Kasumi-1 (cell line): ENCODE measurements at places on chromosomes 1 and 21.

- DNase-seq = no peak
Observed at GRCh38 chr1:211591980-211592493, 13.1 kb upstream of the SLC30A1 start.

DNA sequence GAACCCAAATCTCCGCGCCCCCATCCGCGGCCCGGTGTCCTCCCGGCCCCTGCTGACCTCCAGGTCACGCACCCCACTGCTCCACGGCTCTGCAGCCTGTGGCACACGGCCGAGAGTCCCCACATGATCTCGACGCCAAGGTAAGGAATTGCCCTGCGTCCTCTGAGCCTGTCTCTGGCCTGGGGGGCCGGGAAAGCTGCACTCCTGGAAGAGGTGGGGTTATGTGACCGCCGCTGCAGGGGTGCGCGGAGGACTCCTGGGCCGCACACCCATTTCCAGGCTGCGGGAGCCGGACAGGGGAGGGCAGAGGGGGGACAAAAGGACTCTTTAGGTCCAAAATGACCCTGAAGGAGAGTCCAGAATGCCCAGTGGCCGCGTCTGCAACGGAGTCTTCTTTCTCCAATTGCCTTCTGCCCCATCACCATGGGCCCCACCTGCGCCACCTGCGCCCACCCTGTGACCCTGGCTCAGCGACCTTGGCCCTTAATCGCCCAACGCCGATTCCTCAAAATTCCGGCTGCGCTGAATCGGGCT lies 997 bp upstream of the SIM2 start:
- DNase-seq = no peak

DNA sequence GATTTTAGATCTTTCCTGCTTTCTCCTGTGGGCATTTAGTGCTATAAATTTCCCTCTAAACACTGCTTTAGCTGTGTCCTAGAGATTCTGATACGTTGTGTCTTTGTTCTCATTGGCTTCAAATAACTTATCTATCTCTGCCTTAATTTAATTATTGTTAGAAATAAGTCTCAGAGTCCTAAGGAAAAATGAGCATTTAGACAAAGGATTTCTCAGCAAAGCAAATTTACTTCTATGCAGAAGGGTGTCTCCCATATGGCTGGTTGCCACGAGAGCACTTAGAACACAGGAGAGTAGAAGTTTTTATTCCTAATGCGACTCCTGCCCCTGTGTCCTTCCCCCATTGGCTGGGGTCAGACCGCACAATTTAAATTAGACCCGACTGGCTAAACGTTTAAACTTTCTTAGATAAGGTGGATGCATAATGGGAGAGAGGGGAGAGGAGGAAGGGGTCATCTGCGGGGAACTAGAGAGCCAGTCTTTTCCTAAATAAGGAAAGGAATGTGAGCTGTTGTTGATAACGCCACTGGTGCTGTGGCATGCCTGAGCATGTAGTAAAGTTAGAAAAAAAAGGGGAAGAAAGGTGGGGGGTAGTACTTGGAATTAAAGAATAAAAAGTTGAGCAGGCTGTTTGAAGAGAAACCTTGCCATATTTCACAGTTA lies 170.2 kb downstream of the DYRK1A start:
- peak; percentile 21 for DNase-seq

DNA sequence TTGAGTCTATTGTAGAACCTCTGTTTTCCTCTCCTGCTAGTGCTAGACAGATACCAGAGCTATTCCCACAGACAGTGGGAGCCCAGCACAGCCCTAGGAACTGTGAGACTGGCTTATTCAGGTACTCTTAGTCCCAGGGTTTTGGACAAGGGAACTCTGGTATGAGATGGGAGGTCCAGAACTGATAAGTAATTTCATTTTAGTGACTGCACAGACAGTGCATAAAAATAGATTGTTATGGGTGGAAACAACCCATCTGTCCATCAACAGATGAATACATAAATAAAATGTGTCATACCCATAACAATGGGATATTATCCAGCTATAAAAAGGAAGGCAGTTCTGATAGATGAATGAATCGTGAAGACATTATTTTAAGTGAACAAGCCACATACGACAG lies 9.0 kb downstream of the EPS8L3 start:
- DNase-seq = no peak

GRCh38 chr21:42538479-42539275 lies 25.0 kb downstream of the SLC37A1 start:
- no peak for DNase-seq

DNA sequence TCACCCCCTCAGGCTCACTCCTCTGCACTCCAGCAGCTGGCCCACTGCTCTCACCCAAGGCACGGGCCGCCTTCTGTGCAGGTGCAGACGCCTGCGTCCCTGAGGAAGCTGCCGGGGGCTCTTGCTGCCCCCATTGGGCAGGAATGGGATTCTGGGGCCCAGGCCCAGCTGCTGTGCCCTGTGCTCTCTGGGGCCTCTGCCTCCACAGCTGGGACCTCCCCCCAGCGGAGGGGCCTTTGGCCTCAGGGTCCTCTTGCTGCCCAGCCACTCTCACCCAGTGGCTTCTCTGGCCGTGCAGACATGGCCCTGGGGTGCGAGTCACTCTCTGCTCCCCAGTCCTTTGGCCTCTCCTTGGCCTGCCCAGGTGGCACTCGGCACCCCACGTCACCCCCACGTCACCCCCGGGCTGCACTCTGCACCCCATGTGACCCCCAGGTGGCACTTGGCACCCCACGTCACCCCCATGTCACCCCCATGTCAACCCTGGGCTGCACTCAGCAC lies 19.1 kb upstream of the LRRC3 start:
- no peak for DNase-seq

DNA sequence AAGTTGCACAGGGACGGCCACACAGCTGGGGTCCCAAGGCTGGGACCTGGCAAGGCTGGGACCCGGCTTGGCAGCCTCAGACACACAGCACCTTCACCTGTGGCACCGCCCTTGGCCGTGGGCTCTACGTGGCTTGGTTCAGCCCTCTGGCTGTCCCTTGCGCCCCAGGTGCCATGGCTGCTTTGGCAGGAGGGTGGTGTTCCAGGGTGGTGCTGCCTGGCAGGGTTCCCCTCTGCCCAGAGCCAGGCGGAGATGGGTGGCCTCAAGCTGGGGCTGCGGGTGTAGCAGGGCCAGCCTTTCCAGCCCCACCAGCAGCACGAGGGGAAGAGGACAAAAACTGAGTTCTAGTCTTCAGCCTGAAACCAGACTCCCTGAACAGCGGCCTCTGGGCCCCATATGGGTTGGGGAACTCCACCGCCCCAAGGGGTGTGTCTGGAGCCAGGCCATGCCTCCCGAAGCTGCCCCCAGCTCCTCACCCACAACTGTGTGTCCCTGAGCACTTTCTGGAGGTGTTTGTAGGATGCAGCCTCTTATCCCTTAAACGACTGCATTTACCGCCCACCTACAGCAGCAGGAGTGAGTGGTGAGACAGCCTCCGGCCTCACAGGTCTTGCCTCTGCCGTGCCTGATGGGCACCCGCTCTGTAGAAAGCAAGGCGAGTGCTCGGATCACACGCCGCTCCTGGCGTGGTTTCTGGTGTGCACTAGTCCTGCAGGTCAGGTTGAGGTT lies 92.3 kb downstream of the PDE9A start:
- no peak for DNase-seq

DNA sequence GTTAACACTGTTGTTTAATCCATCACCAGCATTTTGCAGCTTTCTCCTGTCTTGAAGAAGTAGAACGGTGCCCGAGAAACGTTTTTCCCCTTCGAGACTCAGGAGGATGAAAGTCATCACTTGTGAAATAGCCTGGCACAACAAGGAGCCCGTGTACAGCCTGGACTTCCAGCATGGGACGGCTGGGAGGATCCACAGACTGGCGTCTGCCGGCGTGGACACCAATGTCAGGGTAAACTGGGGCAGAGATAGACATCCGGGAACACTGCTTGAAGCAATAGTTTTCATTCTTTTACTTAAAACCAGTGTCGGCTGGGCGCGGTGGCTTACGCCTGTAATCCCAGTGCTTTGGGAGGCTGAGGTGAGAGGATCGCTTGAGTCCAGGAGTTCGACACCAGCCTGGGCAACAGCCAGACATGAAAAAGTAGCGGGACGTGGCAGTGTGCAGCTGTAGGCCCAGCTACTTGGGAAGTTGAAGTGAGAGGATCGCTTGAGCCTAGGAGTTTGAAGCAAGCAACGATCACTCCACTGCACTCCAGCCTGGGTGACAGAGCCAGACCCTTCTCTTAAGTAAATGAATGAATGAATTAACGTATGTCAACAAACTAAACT lies 945 bp downstream of the CHAF1B start:
- DNase-seq = no peak

GRCh38 chr21:27787046-27787445 lies 820.2 kb upstream of the ADAMTS5 start:
- DNase-seq = no peak

DNA sequence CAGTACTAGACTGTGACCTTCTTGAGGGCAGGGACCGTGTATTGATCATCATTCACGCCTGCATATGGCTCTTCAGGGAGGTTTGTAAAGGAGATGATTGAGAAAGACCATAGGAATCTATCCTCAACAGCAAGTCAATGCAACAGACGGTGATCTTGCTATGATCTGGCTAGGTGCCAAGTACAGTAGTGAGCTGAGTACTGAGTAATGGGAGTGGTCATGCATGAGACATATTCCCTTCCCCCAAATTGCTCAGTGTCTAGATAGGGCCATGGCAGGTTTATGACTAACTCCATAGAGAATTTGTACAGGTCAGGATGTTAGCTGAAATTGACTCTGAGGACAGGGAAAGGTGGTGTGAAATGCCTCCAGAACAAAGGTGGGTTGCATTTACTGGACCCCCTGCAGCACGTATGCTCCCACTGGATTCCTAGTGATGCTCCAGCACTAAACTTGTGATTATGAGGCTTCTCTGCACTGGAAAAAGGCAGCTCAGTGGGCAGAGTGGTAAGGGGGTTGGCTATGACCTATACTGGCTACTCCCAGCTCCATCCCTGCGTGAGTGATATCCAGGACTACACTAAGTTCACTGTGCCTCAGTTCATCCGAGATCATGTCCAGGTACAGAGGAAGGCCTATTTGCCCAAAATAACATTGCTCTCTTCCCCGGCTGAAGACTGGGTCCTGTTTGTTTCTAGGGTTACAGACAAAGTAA lies 37.2 kb downstream of the KCNJ6 start:
- no peak for DNase-seq

DNA sequence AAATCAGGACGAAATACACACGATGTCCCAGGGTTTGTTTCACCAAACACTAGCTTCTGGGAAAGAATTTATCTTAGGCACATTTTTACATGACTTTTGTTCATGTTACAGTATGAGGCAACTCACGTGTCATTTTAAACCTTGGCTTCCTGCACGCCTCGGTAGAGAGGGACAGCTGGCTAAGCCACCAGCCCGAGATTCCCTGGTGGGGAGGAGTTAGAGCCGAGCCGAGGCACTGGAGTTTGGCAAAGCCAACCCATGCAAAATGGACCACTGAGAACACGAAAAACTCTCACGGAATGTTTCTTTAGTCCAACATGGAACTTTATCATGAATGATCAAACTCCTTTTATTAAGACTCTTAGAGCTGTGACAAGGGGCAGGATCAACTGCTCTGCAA lies 240.0 kb downstream of the DYRK1A start:
- no peak for DNase-seq

GRCh38 chr21:39669485-39669884 lies 56.7 kb downstream of the B3GALT5 start:
- no peak for DNase-seq

- DNase-seq = peak; percentile 64
Observed at GRCh38 chr1:12180315-12180714, 13.5 kb downstream of the TNFRSF1B start.

DNA sequence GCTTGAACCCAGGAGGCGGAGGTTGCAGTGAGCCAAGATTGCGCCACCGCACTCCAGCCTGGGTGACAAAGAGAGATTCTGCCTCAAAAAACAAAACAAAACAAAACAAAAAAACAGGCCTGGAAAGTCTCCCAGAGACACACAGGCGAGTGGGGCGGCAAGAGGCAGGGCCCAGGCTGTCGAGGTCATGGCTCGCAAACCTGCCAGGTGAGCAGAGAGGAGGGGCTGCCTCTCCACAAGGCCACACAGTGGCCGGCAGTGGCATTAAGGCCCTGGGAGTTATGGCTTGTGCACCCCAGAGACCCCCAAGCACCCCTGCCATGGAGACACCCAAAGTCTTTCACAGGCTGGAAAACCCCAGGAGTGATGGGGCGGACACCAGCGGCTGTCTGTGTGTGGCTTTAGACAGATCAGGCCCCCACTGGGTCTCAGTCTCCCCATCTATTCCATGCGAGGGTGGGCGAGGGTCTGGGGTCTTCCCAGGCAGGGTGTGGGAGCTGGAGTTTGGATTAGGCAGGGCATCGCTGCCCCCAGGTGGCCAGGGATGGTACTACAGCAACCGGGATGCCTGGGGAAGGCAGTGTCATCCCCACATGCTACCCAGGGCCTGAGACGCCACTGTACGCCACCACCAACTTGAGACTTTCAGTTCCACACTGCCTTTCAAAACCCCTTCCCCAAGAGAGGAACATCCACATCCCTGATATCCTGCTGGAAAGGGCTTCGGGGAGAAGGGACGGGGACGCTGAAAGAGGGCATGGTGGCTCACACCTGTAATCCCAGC lies 7.3 kb upstream of the CTRC start:
- peak; percentile 36 for DNase-seq

DNA sequence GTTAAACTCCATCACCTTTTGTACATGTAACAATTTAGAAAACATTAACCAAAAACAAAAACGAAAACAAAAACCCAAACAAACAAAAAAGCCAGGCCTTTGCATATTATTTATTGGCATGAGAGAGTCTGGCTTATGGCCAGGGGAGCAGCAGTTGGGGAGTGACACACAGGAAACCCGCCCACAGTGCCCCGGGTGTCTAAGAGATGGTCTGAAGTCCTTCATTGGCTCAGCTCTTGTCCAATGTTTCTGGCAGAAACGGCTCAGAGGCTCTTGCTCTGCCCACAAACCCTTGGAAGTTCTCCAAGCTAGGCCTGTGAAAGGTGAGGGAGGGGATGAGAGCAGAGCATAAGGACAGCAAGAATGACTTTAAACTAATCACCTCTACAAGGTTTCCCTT lies 131.5 kb downstream of the CNIH3 start:
- peak; percentile 91 for DNase-seq

- DNase-seq = no peak
Observed at GRCh38 chr1:21572735-21573277, 63.6 kb downstream of the ALPL start.

- no peak for DNase-seq
Observed at GRCh38 chr1:186925881-186926669, 97.3 kb downstream of the PLA2G4A start.

DNA sequence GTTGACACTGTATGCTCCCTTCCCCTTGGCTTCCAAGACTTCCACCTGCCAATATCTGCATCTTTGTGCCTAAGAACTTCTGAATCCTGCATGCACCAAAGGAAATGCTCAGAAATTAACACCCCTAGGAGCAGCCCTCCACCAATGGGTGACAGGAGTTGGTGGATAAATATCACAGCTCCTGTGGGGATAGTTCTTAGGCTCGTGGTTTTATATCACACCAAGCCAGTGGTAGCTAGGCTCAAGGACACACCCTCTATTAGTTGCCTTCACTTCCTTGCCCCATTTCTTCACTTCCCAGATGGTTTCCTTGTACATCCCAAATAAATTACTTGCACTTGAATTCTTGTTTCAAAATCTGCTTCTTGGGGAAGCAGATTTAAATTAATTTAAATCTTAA lies 16.9 kb upstream of the CDC14A start:
- no peak for DNase-seq
